ENCODE measurements at places on chromosomes 2 and 18.

DNA sequence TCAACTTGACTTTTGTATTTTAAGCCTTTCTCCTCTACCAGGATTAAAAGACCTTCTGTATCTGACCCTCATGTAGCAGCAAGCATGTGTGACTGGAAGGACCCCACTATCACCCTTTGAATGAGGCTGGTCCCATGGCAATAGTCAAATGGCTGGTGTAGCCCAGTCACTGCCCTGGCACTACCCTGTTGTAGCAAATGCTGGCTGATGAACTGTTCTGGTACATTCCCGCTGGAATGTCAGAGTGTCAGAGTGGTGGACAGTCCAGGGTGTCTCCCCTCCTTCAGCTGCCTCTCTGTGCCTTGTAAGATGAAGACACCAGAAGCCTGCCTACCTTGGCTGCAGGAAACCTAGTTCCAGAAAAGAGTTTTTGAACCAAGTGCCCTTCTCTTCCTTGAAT is 115.7 kb downstream of the ACKR3 start:
- DNase-seq = no peak

DNA sequence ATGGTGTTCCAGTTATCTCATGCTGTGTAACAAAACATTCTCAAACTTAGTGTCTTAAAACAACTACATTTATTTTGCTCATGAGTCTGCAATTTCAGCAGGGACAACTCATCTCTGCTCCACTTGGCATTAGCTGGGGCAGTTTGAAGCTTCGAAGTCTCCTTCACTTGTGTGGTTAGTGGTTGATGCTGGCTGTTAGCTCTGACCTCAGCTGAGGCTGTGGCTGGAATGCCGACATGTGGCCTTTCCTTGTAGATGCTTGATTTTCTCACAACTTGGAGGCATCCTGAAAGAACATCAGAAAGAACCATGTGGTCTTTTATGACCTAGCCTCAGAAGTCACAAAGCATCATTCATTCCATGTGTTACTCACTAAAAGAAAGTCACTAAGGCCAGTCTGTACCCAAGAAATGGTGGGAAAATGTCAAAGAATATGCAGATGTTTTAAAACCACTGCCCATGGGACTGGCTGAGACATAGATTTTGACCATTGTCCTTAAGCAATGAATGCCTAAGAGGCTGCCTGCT is 3.8 kb upstream of the TMSB10 start:
- DNase-seq = peak; percentile 80

DNA sequence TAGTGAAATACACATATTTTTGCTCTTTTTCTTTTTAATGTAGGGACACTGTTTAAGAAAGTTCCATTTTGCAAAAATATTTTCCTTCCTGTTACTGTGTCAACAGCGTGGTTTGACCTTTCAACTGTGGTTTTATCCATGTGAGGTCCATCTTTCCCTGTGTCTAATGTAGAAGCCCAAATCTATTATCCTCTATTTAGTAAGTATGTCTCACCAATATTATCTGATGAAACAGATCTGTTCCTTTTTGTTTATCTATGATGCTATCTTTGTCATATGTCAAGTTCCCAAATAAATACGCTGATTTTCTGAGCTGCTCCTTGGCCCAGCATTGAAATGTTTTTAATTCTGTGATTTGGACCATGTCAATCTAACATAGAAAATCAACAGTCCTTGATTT is 3.5 kb upstream of the ARHGAP15 start:
- DNase-seq = no peak

DNA sequence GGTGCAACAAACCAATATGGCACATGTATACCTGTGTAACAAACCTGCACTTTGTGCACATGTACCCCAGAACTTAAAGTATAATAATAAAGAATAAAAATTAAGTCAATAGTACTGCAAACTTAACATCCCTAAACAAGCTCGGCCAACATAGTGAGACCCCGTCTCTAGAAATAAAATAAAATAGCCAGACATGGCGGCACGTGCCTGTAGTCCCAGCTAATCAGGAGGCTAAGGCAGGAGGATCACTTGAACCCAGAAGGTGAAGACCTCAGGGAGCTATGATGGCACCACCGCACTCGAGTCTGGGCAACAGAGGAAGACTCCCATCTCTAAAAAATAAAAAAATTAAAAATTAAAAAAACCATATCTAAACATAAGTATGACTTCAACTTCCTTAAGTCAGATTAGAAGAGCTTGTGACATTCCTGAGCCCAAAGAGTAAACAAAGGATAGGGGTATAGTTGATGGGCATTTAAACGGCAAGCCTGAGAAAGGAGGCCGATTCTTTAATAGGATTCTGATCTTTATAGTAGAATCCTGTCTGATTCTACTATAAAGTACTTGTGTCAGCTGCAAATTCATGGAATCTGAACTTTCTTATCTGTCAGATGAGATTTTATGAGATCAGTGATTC is 1.6 kb downstream of the FAM124B start:
- DNase-seq = no peak

DNA sequence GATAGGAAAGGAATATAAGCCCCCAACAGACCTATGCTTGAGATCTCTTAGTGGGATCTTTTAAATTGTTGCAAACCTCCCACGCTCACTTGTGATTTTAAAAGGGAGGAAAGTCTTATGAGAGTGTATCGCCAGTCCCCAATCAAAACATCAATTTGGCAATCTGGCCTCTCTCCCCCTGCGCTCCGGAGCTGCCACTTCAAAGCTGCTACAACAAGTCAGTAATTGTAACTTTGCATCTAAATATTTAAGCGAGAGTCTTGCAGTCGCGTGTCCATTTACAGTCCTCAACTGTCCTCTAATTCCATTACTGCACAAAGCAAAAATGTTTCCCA is 8.4 kb downstream of the PAX3 start:
- no peak for DNase-seq

- DNase-seq = no peak
These were observed 12.1 kb upstream of the CYBRD1 start for GRCh38 chr2:171509945-171510731.

GRCh38 chr2:127651971-127652550 is 6.1 kb downstream of the GPR17 start:
- no peak for DNase-seq

- DNase-seq = no peak
These were observed 45.6 kb downstream of the REV1 start for GRCh38 chr2:99444222-99444621.

DNA sequence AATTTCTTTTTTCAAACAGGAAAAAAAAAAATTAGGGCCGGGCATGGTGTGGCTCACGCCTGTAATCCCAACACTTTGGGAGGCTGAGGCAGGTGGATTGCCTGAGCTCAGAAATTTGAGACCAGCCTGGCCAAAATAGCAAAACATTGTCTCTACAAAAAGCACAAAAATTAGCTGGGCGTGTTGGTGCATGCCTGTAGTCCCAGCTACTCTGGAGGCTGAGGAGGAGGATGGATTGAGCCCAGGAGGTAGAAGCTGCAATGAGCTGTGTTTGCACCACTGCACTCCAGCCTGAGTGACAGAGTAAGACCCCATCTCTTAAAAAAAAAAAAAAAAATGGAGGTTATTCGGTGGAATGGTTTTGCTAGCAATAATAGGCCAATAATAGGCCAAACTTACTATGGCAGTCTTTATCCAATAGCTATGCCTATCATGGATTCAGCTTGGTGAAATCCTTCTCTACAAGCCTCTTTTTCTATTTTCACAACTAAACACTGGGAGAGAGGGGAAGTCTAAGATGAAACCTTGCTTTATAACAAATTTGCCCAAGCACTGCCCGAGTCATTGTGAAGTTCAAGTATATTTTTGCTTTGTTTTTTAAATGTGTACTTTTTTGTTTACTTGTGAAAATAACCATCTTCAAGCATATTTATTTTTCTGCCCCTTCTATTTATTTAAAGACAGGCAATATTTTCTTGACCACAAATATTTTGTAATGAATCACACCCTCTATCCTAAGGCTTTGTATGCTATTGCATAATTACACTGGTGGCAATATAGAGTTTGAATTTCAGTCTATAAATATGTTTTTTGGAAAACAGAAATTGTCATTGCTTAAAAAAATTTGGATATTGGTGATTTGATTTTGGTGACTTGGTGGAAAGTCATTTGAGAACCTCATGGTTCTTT is 20.0 kb upstream of the KYNU start:
- DNase-seq = no peak

DNA sequence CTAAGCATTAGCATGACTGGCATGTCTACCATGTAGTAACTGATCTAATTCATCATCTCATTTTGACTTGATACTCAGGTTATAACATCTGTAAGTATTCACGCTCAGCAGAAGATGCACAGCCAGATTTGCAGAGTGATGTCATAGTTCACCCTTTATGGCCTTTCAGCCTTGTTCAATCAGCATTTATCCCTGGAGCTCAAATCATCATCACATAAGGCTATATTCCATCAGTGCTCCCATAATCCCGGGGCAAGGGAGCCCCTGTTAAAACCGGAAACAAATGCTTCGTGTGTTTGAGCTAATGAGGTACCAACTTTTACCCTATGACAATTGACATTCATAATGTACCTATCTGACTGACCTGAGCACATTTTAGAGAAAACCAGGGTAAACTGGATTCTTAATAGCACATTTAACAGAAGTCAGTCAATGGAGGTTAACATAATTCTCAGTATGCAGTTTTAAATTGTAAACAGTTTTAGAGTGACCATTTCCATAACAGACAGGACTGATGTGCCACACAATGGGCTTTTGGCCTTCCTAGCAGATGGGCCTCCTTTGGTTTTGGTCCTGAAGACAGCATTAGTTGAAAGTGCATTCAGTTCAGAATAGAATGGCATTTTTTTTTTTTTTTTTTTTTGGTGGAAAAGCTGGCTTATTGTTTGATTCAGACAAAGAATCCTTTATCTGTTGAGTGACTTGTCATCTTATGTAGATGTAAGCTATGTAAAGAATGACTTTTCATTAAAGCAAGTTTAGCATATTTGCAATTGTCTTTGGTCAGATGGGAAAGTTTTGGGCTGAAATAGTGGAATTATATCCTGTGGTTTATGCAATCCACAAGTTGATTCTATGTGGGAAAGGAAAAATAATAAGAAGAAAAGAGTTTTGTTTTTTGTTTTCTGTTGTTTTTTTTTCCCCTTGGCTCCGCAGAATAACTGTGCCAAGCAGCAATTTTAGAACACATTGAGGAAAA is 866.0 kb upstream of the ACVR2A start:
- DNase-seq = no peak

GRCh38 chr2:86806059-86806857 is 15.5 kb upstream of the CD8A start:
- no peak for DNase-seq
